ENCODE measurements at places on chromosomes 2 and 18. TPM values are rescaled to one million over a fixed set of nuclear protein-coding genes. Genes with fewer than 3 reads are reported as not detected.
A peak's percentile ranks its signal among the peaks of the same experiment; 100 is the strongest.

Gene ZNF804A
- not detected for total RNA-seq

- no peak for DNase-seq
These were observed 213.7 kb downstream of the TSN start for GRCh38 chr2:121969166-121969565.

Gene APOB
- not detected for total RNA-seq

DNA sequence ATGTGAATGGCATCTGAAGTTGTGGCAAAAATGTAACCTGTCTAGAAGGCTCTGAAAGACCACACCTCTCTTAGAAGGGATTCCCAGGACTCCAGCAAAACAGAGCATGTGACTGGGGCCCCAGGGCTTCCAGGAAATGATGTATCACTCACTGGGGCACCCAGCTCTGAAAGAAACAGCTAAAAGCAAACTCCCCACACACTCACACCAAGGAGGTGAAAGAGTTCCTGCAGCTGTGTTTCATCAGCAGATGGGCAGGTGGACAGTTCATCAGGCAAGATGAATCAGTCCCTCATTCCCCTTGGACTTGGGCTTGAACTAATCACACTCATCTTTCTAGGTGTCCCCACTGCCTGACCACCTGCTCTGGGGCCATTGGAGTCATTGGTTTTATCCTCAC is 76.2 kb downstream of the CCBE1 start:
- DNase-seq = no peak

DNA sequence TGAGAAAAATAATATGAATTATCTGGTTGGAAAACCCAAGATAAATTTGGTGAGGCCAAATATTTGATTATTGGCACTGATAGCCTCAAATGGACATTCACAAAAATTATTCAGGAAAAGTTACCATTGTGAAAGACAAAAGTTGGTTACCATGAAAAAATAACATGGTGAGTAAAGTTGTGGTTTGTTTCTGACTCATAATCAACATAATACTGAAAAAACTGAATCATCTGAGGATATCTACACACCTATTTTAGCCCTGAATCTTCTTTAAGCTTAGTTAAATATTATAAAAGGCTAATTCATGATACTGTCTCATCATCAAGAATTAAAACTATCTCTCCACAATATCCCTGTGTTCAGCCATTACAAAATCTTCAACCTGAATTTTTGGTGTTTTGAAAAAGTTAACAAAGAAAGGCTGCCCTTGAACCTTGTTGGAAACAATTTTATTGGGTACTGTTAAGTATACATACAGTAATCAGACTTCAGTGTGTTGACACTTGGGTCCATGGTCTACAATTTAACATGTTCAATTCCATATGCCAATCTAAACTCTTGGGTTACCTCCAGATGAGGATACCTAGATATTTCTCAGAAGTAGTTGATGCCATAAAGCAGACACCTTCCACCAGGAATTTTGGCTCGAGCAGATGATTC is 607.5 kb upstream of the SLC39A10 start:
- DNase-seq = no peak

- no peak for DNase-seq
These were observed 270.7 kb downstream of the SRBD1 start for GRCh38 chr2:45340318-45340717.

DNA sequence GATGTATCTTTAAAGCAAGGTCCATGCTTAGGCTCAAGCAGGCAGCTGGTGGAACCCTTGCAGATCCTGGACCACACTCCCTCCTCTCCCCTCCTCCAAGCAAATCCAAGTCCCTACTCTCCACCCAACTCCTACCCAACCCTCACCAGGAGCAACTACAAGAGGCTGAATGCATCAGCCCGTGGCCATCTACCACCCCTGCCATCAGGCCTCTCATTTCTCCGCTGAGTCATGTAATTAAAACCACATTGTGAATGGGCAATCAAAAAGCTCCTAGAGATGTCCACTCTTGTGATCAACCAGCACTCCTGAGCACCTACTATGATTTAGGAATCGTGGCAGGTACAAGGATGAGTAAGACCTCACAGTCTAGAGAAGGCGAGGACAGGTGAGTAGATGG is 142.2 kb upstream of the CAPN13 start:
- no peak for DNase-seq

- DNase-seq = no peak
These were observed 142.7 kb downstream of the ATP9B start for GRCh38 chr18:79211844-79212243.

- no peak for DNase-seq
These were observed 68.6 kb downstream of the ZBTB7C start for GRCh38 chr18:48340560-48340959.

Gene SIX3
- total RNA-seq = 0.13 TPM

- DNase-seq = peak; percentile 43
These were observed 5.2 kb downstream of the D2HGDH start for GRCh38 chr2:241739651-241740050.

DNA sequence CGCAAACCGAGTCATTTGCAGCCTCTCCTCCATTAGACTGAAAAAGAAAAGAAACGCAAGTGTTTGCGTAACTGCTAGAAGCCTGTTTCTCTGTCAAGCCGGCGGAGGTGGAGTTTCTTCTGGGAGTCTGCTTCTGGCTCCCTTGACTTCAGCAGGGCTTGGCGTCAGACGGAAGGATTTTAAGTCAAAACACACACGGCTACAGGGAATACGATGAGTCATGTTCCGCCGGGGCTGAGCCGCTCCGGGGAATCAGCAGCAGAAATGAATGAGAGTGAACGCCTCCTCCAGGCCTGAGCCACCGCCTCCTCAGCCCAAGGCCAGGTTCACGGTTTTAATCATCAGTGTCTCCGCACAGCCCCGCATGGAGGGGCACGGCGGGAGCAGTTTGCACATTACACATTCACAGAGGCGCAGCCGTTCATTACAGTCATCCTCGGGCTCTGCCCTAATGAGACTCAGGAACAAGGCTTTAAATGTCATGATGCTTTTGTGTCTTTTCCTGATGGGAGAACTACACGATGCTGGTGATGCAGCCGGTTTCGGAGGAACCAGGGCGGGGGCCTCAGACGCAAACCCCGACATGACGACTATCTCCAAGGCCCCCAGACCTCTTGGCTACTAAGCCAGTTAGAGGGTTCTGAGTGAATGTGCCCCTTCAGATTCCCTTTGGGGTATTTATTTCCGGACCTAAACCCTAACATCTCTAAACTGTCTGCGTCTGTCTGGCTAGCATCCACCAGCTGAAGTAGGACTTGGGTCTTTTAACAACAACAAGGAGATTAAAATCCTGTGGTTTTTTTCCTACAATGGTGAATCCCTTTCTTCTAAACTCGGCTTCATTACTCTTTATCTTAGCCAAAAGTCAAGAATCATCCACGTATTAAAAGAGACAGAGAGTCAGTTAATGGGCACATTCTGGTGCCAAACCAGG is 11.1 kb upstream of the SCG2 start:
- DNase-seq = no peak

Measured in activated CD4-positive, alpha-beta memory T cell treated with anti-CD3 and anti-CD28 coated beads, Interleukin-2, amount 10 ng/mL, durations not matched to agents 7 days and 5 days (primary cell).